ENCODE measurements at places on chromosomes 4 and X.

- DNase-seq = no peak
Observed at GRCh38 chrX:19046343-19047215, 62.7 kb upstream of the PHKA2 start.

- DNase-seq = peak; percentile 96
Observed at GRCh38 chr4:11480683-11481082, 52.0 kb upstream of the HS3ST1 start.

DNA sequence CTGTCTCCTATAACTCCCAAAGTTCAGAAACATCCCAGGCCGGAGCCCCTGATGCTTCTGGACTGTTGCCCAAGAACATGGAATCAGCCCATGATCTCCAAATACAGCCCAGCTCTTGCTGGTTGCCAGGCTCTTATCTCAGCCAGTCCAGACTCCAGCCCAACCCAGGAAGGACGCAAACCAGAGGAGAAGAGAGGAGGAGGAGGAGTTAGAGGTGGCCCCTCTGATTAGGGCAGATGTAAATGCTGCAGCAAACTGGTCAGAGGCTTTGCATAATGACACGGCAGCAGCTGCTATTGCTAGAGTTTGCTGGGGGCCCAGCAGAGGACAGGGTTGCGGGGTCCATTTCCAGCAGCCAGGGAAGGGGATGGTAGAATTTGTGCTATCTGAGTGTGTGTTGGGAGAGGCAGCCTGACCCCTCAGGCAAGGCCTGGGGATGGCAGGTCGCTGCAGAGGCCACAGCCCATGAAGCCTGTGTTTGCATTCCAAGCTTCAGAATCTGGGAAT is 4.2 kb upstream of the OTUD5 start:
- no peak for DNase-seq

DNA sequence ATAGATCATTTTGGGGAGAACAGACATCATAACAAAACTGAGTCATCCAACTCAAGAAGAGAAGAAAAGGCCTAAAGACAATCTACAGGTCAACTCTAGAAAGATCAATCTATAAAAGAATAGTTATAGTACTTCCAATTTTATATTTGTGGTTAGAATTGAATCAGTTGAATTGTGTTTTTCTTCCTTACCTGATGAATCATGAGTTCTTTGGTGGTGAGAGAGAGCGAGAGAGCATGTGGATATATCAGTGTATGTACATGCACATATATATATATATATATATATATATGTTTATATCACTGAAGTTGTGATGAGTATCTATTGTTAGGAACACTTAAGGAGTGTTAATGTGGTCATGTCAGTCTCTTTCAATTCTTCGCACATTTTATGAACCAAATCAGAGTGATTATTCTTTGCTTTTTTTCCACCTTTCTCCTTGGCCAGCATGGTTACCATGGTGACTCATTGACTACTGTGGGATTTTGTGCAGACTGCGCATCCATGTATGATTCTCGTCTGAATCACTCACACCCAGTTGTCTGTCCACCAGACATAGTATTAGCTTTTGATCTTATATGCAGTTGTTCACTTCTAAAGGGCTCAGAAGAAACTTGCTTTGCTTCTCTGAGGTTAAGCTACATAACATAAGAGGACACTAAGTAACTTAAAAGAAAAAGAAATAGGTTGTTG is 90.4 kb upstream of the RAB40AL start:
- DNase-seq = no peak

- DNase-seq = no peak
Observed at GRCh38 chr4:41256740-41257256, at the start of gene UCHL1. TSS of gene UCHL1 (plus strand) at chr4:41256928. CDS start at chr4:41256977, 49 bp downstream.

GRCh38 chr4:113106108-113106507 is 56.7 kb downstream of the ANK2 start:
- no peak for DNase-seq

DNA sequence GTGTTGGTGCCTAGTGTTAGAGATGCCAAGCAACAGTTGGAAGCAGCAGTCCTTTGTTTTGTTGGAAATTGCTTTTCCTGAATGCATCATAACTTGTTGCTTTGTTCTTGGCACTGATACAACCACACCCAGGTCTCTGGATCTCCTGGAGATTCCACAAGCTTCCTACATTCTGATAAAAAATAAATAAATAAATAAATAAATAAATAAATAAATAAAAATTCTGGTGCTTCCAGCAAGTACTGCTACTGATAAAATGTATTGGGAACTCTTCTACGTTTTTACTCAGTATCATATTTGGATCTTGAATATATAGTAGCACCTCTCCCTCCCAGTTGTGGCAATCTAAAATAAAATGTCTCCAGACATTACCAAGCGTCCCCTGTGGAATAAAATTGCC is 62.7 kb upstream of the GRID2 start:
- DNase-seq = no peak

All from HL-60 (cell line).